Fibroblast of skin of right quadriceps (primary cell): ENCODE measurements at places on chromosomes 4 and X.

DNA sequence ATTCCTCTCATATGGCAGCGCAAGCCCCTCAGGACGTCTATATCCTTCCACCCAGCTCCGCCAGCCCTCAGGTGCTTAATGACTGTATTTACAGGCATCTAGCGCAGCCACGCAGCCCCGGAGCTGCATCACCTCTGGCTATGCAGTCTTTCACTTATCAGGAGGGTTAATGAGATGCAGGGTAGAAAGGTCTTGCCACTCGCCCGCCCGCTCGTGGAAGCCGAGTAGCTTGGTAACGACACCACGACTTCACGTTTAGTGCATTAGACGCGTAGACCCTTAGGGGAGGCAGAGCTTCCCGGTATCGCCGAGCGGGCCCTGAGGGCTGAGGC is 1.5 kb upstream of the SLC16A2 start:
- no peak for DNase-seq

- peak; percentile 88 for DNase-seq
Observed at GRCh38 chr4:173529477-173530325, at the start of gene HAND2. Gene HAND2, minus strand, starts transcription at chr4:173530229. Its CDS starts 940 bp downstream, at chr4:173529289.

- peak; percentile 29 for DNase-seq
Observed at GRCh38 chr4:129043523-129043922, 49.8 kb downstream of the SCLT1 start.

DNA sequence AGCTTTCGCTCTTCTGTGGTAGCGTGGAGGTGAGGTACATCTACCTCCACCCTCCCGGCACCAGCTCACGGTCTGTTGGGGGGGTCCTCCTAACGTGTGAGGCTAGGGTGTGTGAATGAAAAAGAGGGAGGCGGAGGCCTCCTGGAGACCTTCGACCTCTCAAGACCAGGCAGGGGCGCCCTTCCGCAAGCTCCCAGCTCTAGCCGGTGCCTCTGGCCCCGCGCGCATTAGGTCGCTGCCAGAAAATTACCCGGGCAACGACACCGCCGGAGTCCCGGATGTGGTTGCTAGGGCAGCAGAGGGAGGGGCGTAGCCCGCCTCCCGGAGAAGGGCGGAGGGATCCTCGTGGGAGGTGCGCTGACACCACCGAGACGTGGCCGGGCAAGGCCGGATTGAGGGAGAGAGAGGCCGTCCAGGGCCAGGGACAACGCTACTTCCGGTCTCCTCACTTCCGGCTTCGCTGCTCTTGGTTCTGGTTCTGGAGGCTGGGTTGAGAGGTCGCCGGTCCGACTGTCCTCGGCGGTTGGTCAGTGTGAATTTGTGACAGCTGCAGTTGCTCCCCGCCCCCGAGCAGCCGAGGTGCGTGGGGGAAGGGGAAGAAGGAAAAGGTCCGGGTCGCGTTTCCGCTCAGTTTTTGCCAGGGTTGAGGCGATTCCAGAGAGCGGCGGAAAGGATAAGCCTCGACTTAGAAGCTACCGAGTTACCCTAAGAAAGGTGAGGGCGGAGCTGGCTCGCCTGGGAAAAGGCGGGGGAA is at the start of the genes ARFIP1 and TIGD4:
Gene ARFIP1, plus strand, starts transcription at position 442 of the 754 bp plus-strand sequence. CDS start 49,680 bp downstream, outside the sequence.
Gene TIGD4, minus strand, starts transcription at position 218 of the 754 bp plus-strand sequence. CDS start 8,726 bp downstream, outside the sequence.
- peak; percentile 96 for DNase-seq

GRCh38 chr4:24285759-24286158 is 298.6 kb downstream of the DHX15 start:
- no peak for DNase-seq

GRCh38 chr4:99028187-99028586 is 32.7 kb downstream of the METAP1 start:
- DNase-seq = peak; percentile 19

- no peak for DNase-seq
Observed at GRCh38 chr4:99886146-99886545, 8.1 kb downstream of the LAMTOR3 start.

GRCh38 chr4:34422472-34423175 is 1821.7 kb downstream of the ARAP2 start:
- DNase-seq = peak; percentile 27

GRCh38 chrX:69615779-69616456 is at the start of gene EDA:
Gene EDA, plus strand, starts transcription at chrX:69616113.
- DNase-seq = peak; percentile 86

DNA sequence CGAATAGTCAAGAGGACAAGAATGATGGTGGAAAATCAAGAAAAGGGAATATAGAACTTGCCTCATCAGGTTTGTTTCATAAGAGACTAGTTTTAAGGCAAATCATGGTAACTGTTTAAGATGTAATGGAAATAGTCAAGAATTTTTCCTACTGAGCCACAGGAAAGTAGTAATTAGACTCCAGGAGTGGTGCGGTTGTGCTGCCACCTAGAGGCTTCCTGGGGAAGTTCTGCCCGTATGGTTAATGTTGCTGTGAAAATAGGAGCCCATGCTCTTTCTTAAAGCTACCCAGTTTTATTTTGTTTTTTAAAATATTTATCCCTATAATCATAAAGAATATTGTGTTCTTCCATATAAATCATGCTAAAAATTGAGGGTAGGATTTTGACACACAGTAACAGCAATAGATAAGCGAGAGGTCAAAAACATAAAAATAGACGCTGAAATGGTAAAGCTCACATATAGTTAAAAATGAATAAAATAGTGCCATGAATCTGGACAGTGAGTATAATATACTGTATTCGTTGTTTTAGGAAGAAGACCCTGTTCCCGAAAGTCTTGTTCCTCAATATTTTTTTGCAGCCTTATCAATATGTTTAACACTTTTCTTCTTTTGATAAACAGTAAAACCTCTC is 87.0 kb downstream of the PHOX2B start:
- peak; percentile 52 for DNase-seq

DNA sequence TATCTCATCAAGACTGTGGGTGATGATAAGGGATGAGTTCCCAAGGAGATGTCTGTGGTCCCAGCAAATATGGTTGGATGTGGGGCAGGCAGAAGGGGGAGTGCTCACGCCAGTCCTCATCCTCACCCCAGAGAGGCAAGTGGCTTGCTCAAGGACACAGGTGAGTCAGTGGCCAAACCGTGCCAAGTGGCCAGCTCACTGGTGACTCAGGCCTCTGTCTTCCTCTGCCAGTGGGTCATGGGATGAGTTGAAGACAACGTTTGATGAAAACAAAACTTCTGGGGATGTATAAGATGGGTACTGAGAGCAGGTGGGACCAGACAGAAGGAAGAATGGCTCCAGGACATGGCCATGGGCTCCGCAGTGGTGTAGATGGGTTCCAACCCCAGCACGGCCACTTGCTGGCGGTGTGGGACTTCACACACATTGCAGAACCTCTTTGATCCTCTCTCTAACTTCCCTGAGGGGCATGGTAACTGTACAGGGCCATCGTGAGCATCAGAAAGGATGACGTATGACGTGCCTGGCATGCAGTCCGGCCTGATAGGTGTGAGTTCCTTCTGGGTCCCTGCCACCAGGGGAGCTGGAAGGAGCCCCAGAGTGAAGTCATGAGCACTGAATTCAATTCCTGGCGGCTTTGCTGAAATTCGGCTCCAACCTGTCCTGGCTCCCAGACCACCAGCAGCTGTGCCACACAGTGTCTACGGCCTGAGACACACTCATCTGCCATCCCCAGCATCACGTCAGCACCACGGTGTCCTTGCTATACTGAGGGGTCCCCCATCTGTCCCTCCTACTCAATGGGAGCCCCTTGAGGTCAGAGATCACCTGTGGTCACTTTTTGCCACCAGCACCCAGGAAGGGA is 41.3 kb upstream of the GPR78 start:
- no peak for DNase-seq

GRCh38 chrX:112844250-112844649 is 3.6 kb upstream of the AMOT start:
- no peak for DNase-seq

DNA sequence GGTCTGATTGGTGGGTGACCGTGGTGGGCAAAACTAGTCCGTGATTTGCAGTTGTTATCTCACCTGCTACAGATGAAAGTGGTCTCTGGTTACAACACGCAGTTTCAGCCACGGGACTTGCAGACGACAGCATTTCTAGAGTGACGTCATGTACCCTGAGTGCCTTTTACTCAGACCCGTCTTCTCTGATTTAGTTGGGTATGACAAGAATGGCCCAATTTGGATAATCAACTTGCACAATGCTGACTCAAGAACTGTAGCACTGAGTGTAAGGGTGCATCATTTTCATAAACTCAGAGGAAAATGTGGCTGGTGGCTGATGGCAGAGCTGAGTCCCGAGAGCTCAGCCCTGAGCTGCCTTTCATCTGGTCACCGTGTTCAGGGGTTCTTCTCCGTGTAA is 281.4 kb upstream of the FRG1 start:
- no peak for DNase-seq

DNA sequence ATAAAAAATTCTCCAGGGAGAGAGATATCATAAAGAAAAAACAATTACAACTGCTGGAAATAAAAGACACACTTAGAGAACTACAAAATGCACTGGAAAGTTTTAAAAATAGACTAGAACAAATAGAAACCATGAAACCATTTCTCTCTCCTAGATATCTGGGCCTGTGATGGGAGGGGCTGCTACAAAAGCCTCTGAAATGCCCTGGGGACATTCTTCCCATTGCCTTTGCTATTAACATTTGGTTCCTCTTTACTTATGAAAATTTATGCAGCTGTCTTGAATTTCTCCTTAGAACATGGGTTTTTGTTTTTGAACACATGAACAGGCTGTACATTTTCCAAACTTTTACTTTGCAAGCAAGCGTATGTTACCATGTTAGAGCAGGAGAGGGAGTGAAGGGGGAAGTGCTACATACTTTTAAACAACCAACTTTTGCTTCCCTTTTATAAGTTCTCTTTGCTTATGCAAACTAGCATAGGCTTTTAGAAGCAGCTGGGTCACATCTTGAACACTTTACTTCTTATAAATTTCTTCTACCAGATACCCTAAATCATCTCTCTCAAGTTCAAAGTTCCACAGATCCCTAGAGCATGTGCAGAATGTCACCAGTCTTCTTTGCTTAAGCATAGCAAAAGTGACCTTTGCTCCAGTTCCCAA is 47.9 kb upstream of the PACRGL start:
- no peak for DNase-seq

DNA sequence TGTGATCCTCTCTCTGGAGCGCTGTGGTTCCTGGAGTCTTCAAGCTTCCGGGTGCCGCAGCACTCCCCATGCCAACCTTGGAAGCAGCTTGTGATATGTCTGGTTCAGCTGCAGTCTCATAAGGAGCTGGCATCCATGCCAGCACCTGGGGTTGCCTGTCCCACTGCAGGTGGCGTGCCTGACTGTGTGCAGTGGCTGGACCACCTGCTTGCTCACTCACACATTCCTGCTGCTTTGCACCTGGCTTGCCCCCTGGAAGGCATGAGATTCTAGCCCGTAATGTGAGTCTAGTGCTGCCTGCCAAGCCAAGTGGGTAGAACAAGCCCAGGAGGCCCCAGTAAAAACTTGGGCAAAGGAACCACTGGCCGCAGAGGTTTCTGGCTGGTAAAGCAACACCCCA is 687.2 kb upstream of the AADAT start:
- no peak for DNase-seq

GRCh38 chr4:53676402-53676871 is 85.2 kb upstream of the LNX1 start:
- DNase-seq = peak; percentile 69

- DNase-seq = peak; percentile 62
Observed at GRCh38 chr4:111943796-111944203, 201.5 kb upstream of the FAM241A start.
